Breast epithelium (tissue), 4 donors: ENCODE measurements at places on chromosomes 2 and 18.

DNA sequence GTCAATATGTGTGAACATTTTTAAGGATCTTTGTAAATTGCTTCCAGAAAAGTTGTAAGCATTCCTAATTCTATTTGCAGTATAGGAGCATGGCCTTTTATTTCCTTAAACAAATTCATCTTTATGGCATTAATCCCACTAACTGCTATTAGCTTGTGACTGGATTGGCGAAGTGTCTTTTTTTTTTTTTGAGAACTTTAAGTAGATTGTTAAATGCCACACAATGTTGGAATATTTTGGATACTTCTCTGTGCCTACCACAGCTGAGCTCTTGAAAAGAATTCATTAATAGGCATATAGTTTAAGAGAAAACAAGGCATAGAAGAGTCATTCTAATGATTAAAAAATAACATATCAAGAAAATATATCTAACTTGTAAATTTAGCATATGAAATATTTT is 129.7 kb downstream of the LAMA3 start:
- no peaks in the 10 kb centered on the region for H3K4me1 ChIP-seq
- no peaks in the 10 kb centered on the region for H3K36me3 ChIP-seq
- no peaks in the 10 kb centered on the region for H3K27me3 ChIP-seq
- no peak overlapping the region for H3K4me3 ChIP-seq
- no peak overlapping the region for H3K27ac ChIP-seq

DNA sequence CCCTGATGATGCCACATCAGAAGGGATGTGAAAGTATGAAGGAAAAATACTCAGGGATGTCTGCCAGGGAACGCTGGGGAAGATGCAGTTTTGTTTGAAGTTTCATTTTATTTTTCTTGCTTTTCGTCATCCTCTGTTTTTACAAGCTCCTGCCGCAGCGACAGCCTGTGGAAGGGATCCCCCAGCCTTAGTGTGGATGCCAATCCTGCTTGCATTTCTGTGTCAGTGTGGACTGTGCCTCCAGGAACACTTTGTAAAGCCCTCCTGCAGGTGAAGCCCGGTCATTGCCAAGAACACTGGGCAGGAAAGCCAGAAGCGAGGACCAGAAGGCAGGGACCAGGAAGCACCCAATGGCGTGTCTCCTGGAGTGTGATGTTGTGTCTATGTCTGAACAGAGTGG is 234.3 kb downstream of the SEPTIN10 start:
- peak; percentile 22 for DNase-seq
- no peak overlapping the region for H3K27ac ChIP-seq
- H3K36me3 ChIP-seq = no peaks in the 10 kb centered on the region

- peaks cover 5% of the 10 kb centered on the region for H3K4me1 ChIP-seq
- no peaks in the 10 kb centered on the region for H3K36me3 ChIP-seq
- H3K27ac ChIP-seq = no peak overlapping the region
- no peak overlapping the region for H3K4me3 ChIP-seq
- DNase-seq = no peak
Measured at GRCh38 chr2:120350801-120351320, 4.9 kb downstream of the INHBB start.

DNA sequence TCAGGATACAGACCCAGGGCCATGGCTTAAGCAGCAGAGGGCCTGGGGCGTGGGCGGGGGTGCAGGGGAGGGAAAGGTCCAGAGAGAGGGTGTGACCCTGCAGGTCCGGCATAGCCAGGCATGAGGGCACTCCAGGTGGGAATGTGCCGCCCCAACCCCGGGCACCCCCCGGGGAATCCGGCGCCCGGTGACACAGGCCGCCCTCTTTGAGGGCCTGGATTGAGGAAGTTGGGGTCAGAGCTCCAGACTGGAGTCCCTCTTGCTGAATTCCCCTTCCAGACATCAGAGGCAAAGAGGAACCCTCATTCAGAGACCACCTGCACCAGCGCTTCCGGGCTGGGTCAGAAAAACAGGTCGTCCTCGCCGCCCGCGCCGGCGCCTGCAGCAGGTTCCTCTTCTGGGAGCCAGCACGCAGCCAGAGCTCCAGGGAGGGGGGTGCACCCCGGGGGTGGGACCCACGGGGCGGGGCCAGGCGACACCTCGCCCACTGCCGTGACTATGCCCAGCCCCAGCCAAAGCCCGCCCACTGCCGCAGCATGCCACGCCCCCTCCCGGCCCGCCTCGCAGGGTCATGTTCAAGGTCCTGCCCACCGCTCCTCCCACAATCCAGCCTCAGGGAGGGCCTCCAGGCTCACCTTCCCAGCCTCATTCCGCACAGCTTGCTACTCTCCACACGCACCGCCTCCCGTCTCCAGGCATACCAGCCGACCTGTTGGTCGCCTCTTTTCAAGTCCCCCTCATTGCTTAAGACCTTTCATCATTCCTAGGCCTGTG is 98.3 kb upstream of the ID2 start:
- H3K36me3 ChIP-seq = no peaks in the 10 kb centered on the region
- peak overlapping the region; percentile 35 for H3K4me3 ChIP-seq
- H3K27ac ChIP-seq = no peak overlapping the region

- no peaks in the 10 kb centered on the region for H3K36me3 ChIP-seq
- H3K4me1 ChIP-seq = no peaks in the 10 kb centered on the region
- H3K4me3 ChIP-seq = no peak overlapping the region
- DNase-seq = no peak
- H3K27ac ChIP-seq = no peak overlapping the region
Measured at GRCh38 chr2:216033403-216033802, 20.1 kb upstream of the MREG start.

DNA sequence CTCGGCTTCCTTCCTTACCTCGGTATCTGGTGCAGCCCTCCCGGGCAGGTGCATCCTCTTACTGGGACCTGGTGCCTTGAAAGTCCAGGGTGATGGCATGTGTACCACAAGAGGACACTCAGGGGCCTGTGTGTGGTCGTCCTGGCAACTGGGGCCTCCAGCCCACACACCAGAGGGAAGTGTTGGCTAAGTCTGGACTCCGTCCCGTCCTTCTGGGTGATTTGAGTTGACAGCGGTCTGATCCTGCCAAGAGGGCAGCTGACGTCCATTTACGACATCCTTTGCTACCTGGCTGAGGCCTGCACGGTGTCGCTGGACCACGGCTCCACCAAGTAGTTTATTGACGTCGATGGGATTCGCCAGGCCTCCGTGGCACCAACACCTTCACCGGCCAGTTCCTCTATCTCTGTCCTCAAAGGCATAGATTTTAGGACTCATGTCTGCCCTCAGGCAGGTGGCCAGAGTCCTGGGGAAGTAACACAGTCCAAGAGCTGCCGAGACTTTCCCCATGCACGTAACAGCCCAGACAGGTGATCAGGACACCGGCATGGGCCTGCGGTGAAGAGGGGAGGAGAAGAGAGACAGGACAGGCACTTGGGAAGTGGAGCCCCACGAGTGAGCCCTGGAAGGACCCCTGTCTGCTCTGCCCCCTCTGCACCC is 186.0 kb upstream of the HDAC4 start:
- no peaks in the 10 kb centered on the region for H3K27me3 ChIP-seq
- H3K27ac ChIP-seq = no peak overlapping the region
- H3K4me1 ChIP-seq = no peaks in the 10 kb centered on the region
- DNase-seq = no peak
- no peak overlapping the region for H3K4me3 ChIP-seq
- H3K36me3 ChIP-seq = no peaks in the 10 kb centered on the region

GRCh38 chr2:176675271-176675949 is 406.2 kb downstream of the MTX2 start:
- no peaks in the 10 kb centered on the region for H3K4me1 ChIP-seq
- DNase-seq = no peak
- H3K27ac ChIP-seq = no peak overlapping the region
- no peak overlapping the region for H3K4me3 ChIP-seq

DNA sequence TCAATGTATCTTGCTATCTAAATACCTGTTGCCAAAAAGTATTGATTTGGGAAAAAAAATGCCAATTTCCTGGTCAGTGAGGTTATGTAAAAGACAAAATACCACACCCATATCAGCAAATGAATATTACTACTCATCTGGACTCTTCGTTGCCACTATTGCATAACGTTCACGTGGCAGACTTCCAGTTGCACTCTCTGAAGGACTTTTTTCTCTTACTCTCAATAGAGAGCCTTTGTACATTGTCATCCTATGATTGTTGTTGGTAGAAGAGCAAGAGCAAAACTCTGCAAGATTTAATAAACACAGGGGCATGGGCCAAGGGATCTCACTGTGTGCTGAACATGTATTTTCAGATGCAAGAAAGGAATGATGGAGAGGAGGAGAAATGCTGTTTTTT is 689.8 kb downstream of the MBD2 start:
- no peaks in the 10 kb centered on the region for H3K4me1 ChIP-seq
- DNase-seq = no peak
- H3K4me3 ChIP-seq = no peak overlapping the region
- no peaks in the 10 kb centered on the region for H3K36me3 ChIP-seq
- H3K27me3 ChIP-seq = no peaks in the 10 kb centered on the region
- H3K27ac ChIP-seq = no peak overlapping the region

GRCh38 chr2:85705680-85706039 is 11.5 kb downstream of the GNLY start:
- H3K4me1 ChIP-seq = peaks cover 4% of the 10 kb centered on the region
- no peak overlapping the region for H3K4me3 ChIP-seq
- no peaks in the 10 kb centered on the region for H3K36me3 ChIP-seq

DNA sequence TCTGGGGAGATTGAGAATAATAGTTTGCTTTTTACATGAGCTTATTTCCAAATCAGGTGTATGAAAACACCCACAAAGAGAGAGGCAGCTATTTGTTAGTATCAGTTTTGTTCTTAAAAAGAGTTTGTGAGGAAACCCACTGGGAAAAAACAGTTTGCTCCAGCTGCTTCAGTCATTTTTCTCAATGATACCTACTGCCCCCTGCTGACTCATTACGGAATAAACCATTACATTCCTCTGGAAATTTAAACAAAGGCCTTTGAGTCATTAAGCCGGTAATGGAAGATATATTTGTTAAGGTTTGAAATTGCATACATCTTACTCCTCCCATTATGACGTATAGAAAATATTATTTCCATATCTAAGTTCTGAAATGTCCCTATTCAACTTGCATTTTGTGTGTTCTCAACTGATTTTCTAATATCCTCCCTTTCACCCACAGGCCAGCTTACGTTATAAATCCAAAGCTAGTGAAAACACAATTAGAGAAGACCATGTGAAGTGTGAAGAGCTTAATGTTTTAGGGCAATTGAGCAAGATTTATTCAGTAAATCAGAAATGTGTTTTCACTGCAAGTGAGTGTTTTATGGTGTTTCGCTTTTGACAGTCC is 761.6 kb downstream of the DSC3 start:
- H3K27ac ChIP-seq = no peak overlapping the region
- no peaks in the 10 kb centered on the region for H3K27me3 ChIP-seq
- no peaks in the 10 kb centered on the region for H3K36me3 ChIP-seq
- no peak for DNase-seq
- no peak overlapping the region for H3K4me3 ChIP-seq

- no peak for DNase-seq
- H3K27me3 ChIP-seq = no peaks in the 10 kb centered on the region
- no peaks in the 10 kb centered on the region for H3K36me3 ChIP-seq
Measured at GRCh38 chr2:210224591-210224940, 681 bp downstream of the ACADL start.

DNA sequence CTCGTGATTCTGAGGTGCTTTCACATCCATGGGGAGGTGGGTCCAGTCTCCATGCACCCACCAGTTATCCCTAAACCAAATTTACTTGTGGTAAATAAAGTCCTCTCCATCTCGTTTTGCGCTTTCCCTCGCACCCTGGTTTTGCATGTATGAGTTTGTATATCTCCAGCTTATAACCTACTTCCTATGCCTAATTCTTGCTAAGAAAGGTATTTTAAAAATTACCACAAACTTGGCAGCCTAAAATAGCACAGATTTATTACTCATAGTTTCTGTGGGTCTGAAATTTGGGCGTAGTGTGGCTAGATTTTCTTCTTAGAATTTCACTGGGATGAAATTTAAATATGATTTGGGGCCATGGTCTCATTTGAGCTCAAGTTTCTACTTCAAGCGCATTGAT is 511.5 kb downstream of the NYAP2 start:
- no peak for DNase-seq
- H3K27me3 ChIP-seq = no peaks in the 10 kb centered on the region
- H3K4me3 ChIP-seq = no peak overlapping the region
- H3K27ac ChIP-seq = no peak overlapping the region
- no peaks in the 10 kb centered on the region for H3K36me3 ChIP-seq

DNA sequence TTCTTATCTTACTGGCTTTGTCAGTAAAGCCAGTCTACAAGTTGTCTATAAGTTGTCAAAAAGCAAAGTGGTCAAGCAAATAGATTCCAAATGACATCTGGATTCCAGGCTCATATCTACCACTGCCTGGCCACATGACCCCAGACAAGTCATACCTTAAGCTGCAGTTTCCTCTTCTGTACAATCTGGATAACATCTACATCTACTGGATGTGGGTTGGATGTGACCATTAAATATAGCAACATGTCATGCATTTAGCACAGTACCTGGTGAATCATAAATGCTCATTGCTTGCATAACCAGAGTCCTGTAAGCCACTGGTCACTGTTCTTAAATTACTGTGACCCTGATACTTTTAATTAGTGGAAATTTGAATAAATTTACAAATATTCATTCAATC is 16.8 kb downstream of the COBLL1 start:
- no peaks in the 10 kb centered on the region for H3K4me1 ChIP-seq
- no peak for DNase-seq
- no peak overlapping the region for H3K27ac ChIP-seq
- no peaks in the 10 kb centered on the region for H3K27me3 ChIP-seq
- H3K36me3 ChIP-seq = no peaks in the 10 kb centered on the region
- no peak overlapping the region for H3K4me3 ChIP-seq

DNA sequence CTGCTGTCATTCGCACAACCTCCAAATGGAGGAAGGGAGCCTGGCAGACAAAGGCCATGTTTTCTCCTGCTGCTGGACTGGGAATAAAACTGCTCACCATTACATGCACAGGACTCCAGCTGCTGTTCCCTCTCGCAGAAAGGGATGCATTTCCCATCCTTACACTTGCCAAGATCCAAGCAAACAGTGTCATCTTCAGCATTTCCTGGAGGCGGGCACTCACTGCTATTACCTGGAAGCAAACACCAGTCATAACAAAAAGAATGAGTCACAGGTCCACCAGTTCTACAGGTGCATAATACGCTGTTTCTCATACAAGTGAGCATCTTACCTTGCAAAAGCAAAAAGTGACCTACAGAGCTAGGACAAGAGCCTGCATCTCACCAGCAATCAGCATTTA is 22.7 kb downstream of the IAH1 start:
- peak overlapping the region; percentile 48 for H3K27ac ChIP-seq
- no peak for DNase-seq
- H3K27me3 ChIP-seq = no peaks in the 10 kb centered on the region
- peaks cover 7% of the 10 kb centered on the region for H3K36me3 ChIP-seq
- H3K4me3 ChIP-seq = no peak overlapping the region

DNA sequence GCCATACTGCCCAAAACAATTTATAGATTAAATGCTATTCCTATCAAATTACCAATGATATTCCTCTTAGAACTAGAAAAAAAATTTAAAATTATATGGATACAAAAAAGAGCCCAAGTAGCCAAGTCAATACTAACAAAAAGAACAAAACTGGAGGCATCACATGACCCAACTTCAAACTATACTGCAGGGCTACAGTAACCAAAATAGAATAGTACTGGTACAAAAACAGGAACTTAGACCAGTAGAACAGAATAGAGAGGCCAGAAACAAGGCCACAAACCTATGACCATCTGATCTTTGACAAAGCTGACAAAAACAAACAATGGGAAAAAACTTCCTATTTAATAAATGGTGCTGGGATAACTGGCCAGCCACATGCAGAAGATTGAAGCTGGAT is 86.1 kb upstream of the KYNU start:
- no peaks in the 10 kb centered on the region for H3K36me3 ChIP-seq
- no peak overlapping the region for H3K4me3 ChIP-seq
- no peaks in the 10 kb centered on the region for H3K27me3 ChIP-seq
- no peaks in the 10 kb centered on the region for H3K4me1 ChIP-seq
- DNase-seq = no peak

GRCh38 chr2:2333076-2333475 is 2.0 kb upstream of the MYT1L start:
- H3K4me3 ChIP-seq = no peak overlapping the region
- no peaks in the 10 kb centered on the region for H3K27me3 ChIP-seq
- no peak overlapping the region for H3K27ac ChIP-seq
- no peaks in the 10 kb centered on the region for H3K4me1 ChIP-seq
- H3K36me3 ChIP-seq = no peaks in the 10 kb centered on the region
